ENCODE measurements at places on chromosomes 13 and 19.

DNA sequence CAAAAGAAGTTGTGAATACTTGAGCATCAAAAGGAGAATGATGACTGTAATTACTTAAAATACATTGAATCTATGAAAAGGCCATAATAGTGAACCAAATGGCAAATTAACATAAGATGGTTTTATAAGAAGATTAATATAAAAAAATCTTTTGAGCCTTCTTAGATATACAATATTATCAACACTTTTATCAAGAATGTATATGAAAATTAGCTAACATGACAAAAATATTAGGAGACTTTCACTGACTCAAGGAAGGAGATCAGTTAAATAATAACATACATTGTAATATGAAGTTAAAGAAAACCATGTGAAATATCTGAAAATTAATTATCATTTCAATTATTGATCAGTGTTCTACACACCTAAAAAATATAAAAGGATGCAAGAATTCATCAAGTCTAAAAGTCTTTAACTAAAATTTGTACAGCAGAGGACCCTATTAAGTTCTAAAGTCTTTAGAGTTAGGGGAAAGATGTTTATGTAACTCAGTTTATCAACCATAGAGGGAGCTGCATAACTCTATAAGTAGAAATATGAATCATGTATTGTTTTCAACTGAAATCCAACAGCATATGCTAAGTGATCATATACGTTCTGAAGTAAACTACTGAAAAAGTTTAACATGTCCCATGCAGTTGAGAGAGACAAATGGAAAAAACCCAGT lies 756.1 kb upstream of the MIR17HG start:
- no peak for DNase-seq

- no peak for DNase-seq
These were observed 149.2 kb downstream of the GGACT start for GRCh38 chr13:100439247-100439970.

GRCh38 chr19:55504252-55504603 lies 16.0 kb downstream of the SSC5D start:
- DNase-seq, result no peak

DNA sequence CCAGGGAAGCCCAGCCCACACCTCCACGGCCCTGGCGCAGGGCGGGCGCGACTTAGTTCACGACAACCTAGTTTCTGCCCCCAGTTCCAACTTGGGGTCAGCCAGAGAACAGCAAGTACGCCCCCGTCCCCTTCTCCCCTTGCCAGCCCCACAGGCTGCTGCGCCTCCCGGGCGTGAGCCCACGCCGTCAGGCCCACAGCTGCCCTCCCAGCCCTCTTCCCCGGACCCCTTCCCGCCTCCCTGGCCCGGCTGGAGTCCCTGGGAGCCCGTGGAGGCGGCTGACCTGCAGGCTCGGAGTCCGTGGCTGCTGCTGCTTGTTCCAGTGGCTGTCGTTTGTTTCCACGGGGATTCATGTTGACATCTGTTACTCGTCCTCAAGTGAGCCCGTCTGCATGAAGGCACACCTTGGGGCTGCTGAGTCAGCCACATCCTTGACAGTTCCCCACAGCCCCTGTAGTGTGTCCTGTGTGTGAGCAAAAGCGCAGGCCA lies 86.0 kb downstream of the ATP11A start:
- DNase-seq, result no peak

DNA sequence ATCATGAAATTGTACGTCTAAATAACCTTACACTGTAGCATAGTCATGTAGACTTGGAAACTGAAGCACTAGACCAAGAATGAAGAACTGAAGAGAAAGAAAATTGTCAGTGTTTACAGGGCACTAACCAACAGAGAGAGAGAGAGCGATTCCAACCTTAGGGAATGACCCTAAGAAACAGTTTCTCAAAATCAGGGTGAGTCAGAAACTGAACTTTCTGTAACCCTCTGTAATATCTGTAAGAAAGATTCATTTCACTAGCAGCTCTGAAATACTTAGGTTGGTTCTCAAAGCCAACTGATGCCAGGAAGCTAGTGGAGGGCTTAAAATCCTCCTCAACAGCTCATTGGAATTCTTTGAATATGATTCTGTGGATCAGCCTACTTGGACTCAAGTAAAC lies 936.9 kb downstream of the EFNB2 start:
- DNase-seq, result no peak

DNA sequence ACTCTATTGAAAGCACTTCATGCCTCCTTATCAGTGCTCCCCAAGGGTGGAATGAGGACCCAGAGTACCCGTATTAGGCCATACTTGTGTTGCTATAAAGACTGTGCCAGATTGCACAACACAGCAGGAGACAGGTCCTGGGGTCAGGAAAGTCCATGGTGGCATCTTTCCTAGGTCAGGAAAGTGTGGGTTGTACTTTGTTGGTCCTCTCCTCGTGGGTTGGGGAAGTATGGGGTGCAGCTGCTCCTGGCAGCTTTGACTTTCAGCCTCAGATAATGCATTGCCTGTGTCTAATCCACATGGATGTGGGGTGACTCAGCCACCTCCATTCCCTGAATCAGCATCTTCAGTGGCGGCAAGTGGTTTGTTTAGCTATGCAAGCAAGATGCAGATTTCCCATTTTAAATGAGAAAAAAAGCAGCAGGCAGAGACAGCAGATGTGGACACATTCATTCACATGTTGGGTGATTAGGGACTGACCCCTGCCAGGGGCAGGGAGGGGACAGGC lies 8.4 kb upstream of the CYP2B6 start:
- no peak for DNase-seq

- no peak for DNase-seq
These were observed 246.1 kb upstream of the MAB21L1 start for GRCh38 chr13:35722458-35723052.

DNA sequence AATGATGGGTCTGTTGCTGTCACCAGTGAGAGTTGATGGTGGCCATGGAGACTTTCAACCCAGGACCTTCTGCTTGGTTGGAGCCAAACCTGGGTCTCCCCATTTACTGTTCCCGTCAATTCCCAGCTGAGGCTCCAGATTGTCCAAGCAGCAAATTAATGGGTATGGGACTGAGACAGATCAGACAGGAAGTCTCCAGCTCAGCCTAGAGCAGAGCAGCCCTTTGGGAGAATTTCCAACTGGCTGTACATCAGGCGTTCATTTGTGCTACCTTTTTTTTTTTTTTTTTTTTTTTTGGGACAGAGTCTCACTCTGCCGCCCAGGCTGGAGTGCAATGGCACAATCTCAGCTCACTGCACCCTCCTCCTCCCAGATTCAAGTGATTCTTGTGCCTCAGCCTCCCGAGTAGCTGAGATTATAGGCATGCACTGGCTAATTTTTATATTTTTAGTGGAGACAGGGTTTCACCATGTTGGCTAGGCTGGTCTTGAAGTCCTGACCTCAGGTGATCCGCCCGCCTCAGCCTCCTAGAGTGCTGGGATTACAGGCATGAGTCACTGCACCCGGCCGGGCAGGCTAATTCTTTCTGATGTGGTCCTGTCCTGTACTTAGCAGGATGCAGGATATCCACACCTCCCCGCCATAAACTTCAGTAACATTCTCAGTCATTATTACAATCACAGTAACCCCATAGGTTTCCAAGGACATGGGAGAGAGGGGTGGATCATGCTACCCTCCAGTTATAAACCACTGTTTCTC lies 9.3 kb downstream of the MAP3K10 start:
- no peak for DNase-seq

DNA sequence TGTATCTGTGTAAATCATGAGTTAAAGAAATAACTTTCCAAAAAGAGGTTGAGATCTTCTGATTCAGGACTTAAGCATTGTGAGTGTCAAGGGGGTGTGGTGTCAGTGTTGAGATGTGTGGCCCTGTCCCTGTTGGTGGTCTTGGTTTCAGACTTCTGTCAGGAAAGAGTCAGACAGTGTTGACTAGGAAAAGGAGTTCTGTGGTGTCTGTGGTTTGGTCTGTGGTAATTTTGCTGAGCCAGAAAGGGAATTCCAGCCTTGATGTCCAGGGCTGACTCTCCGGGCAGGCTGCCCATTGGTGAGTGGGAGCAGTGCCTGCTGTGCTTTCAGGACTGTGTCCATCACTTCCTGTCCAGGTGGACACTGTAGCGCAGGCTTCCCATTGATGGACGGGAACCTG lies 39.8 kb upstream of the IGFL4 start:
- DNase-seq, result no peak
